ENCODE measurements at places on chromosomes 1 and 21. TPM values are rescaled to one million over a fixed set of nuclear protein-coding genes. Genes with fewer than 3 reads are reported as not detected.
A peak's percentile ranks its signal among the peaks of the same experiment; 100 is the strongest.

Gene OLIG2
- total RNA-seq, result not detected

GRCh38 chr1:211620097-211620496, 41.1 kb upstream of the SLC30A1 start:
- no peaks in the 10 kb centered on the region for H3K27me3 ChIP-seq
- H3K4me3 ChIP-seq, result no peak overlapping the region
- DNase-seq, result no peak
- no peak overlapping the region for H3K27ac ChIP-seq

Gene S100B
- 0.85 TPM for total RNA-seq

GRCh38 chr21:17636711-17637110, 24.0 kb upstream of the BTG3 start:
- H3K4me1 ChIP-seq, result no peaks in the 10 kb centered on the region
- no peak overlapping the region for H3K27ac ChIP-seq
- H3K36me3 ChIP-seq, result no peaks in the 10 kb centered on the region
- H3K27me3 ChIP-seq, result no peaks in the 10 kb centered on the region

Gene MRPS6
- total RNA-seq, result 49.9 TPM

Gene PIGP
- 20.3 TPM for total RNA-seq

GRCh38 chr1:223276029-223276428, 87.9 kb downstream of the SUSD4 start:
- DNase-seq, result no peak
- no peaks in the 10 kb centered on the region for H3K27me3 ChIP-seq
- H3K36me3 ChIP-seq, result no peaks in the 10 kb centered on the region
- H3K27ac ChIP-seq, result no peak overlapping the region
- no peak overlapping the region for H3K4me3 ChIP-seq

DNA sequence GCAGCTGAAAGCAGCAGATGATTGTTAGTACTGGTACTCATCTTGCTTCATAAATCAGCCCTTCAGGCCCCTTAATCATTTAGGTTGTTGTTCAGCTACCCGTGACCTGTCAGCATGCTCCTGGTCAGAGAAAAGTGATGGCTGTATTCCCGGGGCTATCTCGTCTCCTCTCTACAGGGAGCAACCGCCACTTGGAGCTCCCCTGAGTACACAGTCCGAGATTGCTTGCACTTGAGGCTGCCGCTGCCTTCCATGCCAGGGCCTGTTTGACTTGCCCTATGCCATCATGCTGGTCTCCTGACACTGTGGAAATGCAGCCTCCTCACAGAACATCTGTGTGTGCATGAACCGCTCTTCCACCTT, 97.5 kb downstream of the SPATA46 start:
- no peak for DNase-seq
- no peak overlapping the region for H3K27ac ChIP-seq
- no peaks in the 10 kb centered on the region for H3K4me1 ChIP-seq
- H3K27me3 ChIP-seq, result no peaks in the 10 kb centered on the region
- no peaks in the 10 kb centered on the region for H3K36me3 ChIP-seq
- no peak overlapping the region for H3K4me3 ChIP-seq

GRCh38 chr1:217078078-217078690, 355.0 kb upstream of the ESRRG start:
- H3K4me1 ChIP-seq, result peaks cover 2% of the 10 kb centered on the region
- no peak for DNase-seq
- H3K4me3 ChIP-seq, result no peak overlapping the region
- no peak overlapping the region for H3K27ac ChIP-seq
- no peaks in the 10 kb centered on the region for H3K36me3 ChIP-seq

Gene COP1
- total RNA-seq, result 27.4 TPM

Gene PROX1
- 22.2 TPM for total RNA-seq

- H3K4me3 ChIP-seq, result no peak overlapping the region
- no peaks in the 10 kb centered on the region for H3K4me1 ChIP-seq
- no peak overlapping the region for H3K27ac ChIP-seq
- no peaks in the 10 kb centered on the region for H3K36me3 ChIP-seq
These were observed 65.4 kb downstream of the ABCA4 start for GRCh38 chr1:94055459-94056122.

Gene PEAR1
- total RNA-seq, result 11.5 TPM

GRCh38 chr1:165355977-165356811, at the start of gene LMX1A:
LMX1A (minus strand) TSS chr1:165356715; CDS start chr1:165355559, 1,156 bp downstream.
- no peaks in the 10 kb centered on the region for H3K27me3 ChIP-seq
- no peak for DNase-seq
- no peaks in the 10 kb centered on the region for H3K36me3 ChIP-seq
- H3K4me3 ChIP-seq, result peak within 1 kb of the TSS; percentile 4
- peaks cover 1% of the 10 kb centered on the region for H3K4me1 ChIP-seq

- H3K4me3 ChIP-seq, result no peak overlapping the region
These were observed 295.0 kb downstream of the OMA1 start for GRCh38 chr1:58251430-58252073.

- H3K27ac ChIP-seq, result no peak overlapping the region
- no peak overlapping the region for H3K4me3 ChIP-seq
- DNase-seq, result no peak
- H3K27me3 ChIP-seq, result no peaks in the 10 kb centered on the region
- H3K4me1 ChIP-seq, result no peaks in the 10 kb centered on the region
These were observed 83.8 kb downstream of the SCMH1 start for GRCh38 chr1:41158147-41158875.

GRCh38 chr1:217403026-217403720, 227.7 kb downstream of the GPATCH2 start:
- no peaks in the 10 kb centered on the region for H3K4me1 ChIP-seq
- H3K36me3 ChIP-seq, result no peaks in the 10 kb centered on the region
- H3K4me3 ChIP-seq, result no peak overlapping the region
- H3K27ac ChIP-seq, result no peak overlapping the region

Gene NUDT17
- total RNA-seq, result 5.1 TPM

Gene STX12
- 34.3 TPM for total RNA-seq

- no peaks in the 10 kb centered on the region for H3K27me3 ChIP-seq
- no peak overlapping the region for H3K27ac ChIP-seq
- no peaks in the 10 kb centered on the region for H3K36me3 ChIP-seq
- DNase-seq, result no peak
- no peaks in the 10 kb centered on the region for H3K4me1 ChIP-seq
- H3K4me3 ChIP-seq, result no peak overlapping the region
These were observed 266.2 kb downstream of the NPHP4 start for GRCh38 chr1:5725855-5726585.

GRCh38 chr21:32803651-32804050, 32.1 kb upstream of the PAXBP1 start:
- no peak for DNase-seq
- no peaks in the 10 kb centered on the region for H3K27me3 ChIP-seq
- peaks cover 15% of the 10 kb centered on the region for H3K4me1 ChIP-seq
- no peaks in the 10 kb centered on the region for H3K36me3 ChIP-seq
- no peak overlapping the region for H3K4me3 ChIP-seq
- H3K27ac ChIP-seq, result no peak overlapping the region

DNA sequence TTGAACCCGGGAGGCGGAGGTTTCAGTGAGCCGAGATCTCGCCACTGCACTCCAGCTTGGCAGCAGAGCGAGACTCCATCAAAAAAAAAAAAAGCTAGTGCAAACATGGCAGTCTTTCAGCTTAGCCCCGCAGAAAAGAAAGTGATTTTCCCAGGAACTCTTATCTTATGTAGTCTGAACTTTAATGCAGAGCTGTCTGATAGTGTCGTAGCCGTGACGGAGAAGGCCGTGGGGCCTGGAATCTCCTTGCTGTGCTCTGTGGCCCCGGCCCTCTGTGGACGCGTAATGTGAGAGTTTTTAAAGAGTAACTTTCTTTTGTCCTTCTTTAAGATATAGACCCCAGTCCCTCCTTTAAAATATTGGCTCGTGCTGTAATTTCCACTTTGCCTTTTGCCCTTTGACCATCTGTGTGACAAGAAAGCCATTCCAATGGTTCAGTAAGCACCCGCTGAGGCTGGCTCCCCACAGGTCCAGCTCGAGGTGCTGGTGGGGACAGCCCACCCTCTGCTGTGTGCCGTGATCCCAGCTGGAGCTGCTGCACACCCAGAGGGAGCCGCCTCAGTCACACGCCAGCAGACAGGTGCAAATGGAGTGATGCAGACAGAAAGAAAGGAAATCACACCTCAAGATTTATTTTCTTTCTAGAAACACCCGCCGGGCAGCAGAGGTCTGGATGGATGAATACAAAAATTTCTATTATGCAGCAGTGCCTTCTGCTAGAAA, 164.0 kb downstream of the PGBD5 start:
- DNase-seq, result no peak
- H3K4me1 ChIP-seq, result no peaks in the 10 kb centered on the region
- H3K36me3 ChIP-seq, result no peaks in the 10 kb centered on the region
- no peaks in the 10 kb centered on the region for H3K27me3 ChIP-seq

Gene KRTAP19-6
- not detected for total RNA-seq

DNA sequence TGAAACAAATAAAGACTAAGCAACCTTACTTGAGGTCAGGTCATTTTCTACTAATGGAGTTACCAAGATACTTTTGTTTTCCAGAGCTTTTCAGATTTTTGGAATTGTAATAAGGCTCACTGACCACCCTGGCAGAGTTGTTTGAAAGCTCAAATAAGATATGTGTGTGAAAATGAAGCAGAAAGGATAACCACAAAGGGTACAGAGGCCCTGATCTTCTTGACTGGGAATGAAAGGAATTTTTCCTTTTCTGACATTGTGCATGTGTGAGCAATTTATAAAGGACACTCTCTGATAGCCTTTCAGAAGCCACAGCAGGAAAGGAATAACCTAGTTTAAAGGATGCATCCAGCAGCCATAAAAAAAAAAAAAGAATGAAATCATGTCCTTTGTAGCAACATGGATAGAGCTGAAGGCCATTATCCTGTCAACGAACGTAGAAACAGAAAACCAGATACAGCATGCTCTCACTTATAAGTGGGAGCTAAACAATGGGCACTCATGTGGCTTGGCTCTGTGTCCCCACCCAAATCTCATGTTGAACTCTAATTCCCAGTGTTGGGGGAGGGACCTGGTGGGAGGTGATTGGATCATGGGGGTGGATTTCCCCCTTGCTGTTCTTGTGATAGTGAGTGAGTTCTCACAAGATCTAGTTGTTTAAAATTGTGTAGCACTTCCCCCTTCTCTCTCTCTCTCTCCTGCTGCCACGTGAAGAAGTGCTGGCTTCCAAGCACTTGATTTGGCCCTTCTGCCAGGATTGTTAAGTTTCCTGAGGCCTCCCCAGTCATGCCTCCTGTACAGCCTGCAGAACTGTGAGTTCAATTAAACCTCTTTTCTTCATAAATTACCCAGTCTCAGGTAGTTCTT, 3.1 kb upstream of the SRP9 start:
- no peak overlapping the region for H3K27ac ChIP-seq
- DNase-seq, result no peak
- no peak overlapping the region for H3K4me3 ChIP-seq
- peaks cover 11% of the 10 kb centered on the region for H3K4me1 ChIP-seq

All from ovary (tissue), 10 donors.